SJSA1 (cell line): ENCODE measurements at places on chromosomes 1 and 21. TPM values are rescaled to one million over a fixed set of nuclear protein-coding genes. Genes with fewer than 3 reads are reported as not detected.
A peak's percentile ranks its signal among the peaks of the same experiment; 100 is the strongest.

Gene DCST1
- total RNA-seq, result not detected in 2 replicates

Gene FRRS1
- total RNA-seq, result 4.0 and 11.4 TPM in 2 replicates

- no peak for DNase-seq
Measured at GRCh38 chr1:13577846-13578245, 5.8 kb upstream of the PDPN start.

GRCh38 chr1:171640225-171640624 is 12.3 kb downstream of the MYOC start:
- no peak for DNase-seq

DNA sequence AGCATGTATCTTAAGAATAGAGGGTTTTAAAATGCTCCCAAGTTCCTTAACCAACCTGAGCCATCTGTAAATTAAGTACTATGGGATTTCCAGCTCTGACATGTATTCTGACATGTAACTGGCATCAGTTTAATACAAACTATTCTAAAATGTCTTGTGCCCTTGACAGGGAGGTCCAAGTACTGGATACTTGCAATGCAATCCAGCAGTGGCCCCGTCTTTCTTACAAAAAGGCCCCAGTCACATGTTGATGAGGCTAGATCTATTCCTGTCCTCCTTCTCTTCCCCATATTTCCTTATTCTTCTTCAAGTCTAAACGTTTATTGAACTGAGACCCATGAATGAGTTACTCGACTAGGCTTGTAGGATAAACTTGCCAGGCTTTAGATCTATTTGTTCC is 46.4 kb downstream of the MRPL39 start:
- no peak for DNase-seq

DNA sequence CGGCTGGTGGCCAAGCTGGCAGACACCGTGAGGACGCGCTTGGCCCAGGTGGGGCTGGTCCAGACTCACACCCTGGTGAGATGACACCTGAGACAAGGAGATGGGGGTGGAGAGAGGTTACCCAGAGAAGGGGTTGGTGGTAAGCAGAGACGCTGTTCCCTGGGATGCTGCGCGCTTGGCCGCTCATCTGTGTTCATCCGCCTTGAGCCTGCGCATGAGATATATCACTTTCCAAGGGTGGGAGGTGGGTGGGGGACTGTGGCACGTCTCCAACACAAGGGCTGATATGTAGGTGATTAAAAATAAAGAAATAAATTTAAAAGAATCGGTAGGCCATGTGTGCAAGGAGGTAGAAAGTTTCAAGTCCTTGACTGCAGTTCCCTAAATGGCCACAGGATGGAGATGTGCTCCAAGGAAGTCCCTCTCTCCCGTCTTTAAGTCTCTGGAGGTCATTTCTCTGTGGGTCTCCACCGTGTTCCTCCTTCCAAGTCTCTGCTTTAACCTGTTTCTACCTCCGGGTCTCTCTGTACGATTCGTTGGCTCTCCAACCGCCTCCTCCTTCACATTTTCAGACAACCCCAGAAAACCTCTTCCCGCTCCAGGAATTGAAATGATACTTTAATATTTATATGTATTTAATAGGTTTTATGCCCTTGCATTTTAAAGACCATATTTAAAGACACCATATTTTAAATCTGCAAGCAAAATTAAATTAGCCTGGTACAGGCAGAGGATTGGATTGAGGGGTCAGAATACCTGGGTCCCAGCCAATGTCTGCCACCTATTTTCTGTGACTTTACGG is 4.5 kb downstream of the TTC24 start:
- peak; percentile 58 for DNase-seq
